ENCODE measurements at places on chromosomes 12 and 14.
A peak's percentile ranks its signal among the peaks of the same experiment; 100 is the strongest.

GRCh38 chr14:81618695-81619094, 85.0 kb upstream of the SEL1L start:
- DNase-seq, result no peak

GRCh38 chr14:57066887-57067513, 201.7 kb downstream of the EXOC5 start:
- peak; percentile 30 for DNase-seq

- DNase-seq, result no peak
These were observed 34.5 kb downstream of the VDR start for GRCh38 chr12:47870175-47870781.

DNA sequence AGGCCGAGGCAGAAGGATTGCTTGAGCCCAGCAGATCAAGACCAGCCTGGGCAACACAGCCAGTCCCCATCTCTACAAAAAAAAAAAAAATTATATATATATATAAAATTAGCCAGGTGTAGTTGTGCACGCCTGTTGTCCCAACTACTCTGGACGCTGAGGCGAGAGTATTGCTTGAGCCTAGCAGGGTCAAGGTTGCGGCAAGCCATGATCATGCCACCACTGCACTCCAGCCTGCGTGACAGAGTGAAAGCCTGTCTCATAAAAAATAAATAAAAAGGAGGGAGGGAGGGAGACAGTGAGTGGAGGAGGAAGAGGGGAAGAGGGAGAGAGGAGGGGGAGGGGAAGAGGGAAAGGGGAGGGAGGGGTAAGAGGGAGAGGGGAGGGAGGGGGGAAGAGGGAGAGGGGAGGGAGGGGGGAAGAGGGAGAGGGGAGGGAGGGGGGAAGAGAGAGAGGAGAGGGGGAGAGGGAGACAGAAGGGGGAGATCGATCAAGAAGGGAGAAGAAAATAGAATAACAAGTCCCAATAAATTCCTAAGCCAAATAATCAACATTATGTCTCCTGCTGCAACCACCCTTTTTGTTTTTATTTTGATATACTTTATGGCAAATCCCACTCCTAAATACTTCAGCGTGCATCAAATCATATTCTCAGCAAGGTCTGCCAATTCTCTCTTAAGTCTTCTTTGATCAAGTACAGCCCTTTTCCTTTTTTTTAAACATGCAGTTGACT, 163.9 kb downstream of the MED13L start:
- DNase-seq, result no peak

- no peak for DNase-seq
These were observed 538.7 kb upstream of the ATXN7L3B start for GRCh38 chr12:73998894-73999293.

DNA sequence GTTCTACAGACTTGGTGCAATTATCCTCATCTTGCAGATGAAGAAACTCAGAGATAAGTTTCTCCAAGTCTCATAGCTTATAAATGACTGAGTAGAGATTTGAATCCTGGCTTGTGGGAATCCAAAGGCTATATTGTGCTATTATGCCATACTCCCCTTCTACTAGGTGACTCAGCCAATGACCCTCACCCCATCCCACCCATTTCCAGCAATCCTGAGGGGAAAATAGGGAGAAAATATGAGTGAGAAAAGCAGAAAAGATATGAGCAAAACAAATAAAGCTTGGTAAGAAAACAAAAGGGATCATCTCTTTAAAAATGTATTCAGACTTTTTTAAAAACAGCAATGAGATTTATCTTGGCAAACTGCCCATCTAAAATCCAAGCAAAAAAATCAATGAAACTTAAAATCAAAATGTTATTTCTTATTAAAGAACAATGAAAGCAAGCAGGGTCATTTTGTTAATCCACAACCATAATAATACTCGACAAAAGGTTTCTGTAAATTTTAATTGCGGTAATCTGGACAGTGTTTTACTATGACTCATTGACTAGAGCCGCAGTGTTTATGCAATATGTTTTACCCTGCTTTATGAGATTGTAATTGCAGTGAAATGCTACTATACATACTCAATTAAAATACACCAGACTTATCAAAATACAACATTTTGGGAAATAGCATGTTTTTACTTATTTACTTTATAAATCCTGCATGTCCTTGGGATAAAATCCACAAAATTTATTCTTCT, 13.1 kb upstream of the LGR5 start:
- no peak for DNase-seq

DNA sequence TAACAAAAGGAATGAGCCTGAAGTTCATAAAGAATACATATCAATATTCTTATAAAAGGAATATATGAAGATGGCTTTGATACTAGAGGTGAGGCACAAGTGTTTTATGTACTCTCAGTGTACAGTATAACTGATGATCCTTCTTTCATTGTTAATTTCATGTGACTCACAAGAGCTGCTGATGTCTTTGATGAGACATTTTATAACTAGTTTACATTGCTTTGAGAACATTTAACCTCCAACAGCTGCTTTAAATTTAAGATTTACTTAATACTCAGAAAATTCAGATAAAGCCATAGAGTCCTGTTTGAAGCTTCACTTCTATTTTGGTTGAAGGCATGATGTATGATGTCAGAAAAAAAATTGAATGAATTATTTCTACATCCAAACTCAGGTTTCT, 59.8 kb downstream of the WASHC4 start:
- no peak for DNase-seq

DNA sequence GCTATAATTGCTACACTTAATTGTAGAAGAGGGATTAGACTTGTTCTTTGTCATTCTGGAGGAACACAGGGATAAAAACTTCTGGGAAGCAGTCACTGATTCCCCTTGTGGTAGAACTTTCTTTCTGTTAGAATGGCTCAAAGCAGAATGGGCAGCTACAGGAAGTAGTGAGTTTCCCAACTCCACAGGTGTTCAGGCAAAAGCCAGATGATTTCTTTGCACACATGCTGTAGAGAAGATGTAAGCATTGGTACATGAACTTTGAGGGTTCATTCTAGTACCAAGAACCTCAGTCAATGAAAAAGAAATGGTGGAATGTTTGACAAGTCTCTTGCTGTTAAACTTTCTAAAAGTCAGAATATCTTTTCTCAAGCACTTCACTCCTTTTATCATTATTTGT, 4.3 kb downstream of the NDUFA9 start:
- no peak for DNase-seq

GRCh38 chr12:67070307-67070600, 198.9 kb upstream of the CAND1 start:
- no peak for DNase-seq

DNA sequence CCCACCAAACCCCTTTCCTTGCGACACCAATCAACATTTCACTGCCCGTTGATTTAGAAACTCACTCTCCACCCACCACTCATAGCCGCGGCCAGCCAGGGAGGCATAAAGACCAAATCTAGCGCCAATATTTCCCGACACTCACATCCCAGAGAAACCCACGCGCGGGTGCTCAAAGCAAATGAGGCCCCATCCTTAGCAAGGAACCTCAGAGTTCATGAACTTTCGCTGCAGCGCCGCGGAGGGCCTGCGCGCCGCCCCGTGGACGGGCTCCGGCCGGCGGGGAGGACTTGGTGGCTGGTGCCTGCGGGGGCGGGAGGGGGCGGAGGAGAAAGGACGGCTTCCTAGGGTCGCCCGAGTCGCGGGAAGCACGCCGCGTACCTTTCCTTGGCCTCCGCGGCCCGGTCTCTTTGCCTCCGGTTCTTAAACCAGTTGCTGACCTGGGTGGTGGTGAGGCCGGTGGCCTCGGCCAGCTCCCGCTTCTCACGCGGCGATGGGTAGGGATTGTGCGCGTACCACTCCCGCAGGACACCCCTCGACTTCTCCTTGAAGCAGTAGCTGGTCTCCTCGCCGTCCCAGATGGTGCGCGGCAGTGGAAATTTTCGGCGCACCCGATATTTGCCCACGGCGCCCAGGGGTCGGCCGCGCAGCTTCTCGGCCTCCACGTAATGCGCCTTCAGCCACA, 886 bp downstream of the SIX1 start:
- no peak for DNase-seq

DNA sequence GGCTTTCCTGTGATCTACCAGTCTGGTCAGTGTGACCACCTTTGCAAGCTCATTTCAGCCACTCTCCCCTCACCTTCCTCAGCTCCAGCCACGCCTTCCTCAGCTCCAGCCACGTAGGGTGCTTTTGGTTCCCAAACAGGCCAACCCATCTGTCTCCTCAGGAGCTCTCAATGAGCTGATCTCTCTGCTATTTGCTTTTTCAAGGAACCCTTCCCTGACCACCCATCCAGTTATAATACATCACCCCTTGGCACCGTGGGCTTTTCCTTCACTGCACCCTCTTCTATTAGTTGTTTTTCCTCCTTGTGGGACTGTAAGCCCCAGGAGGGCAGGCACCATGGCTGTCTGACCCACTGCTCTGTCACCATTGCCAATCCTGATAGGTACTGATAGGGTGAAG, 2.3 kb upstream of the PRKCH start:
- DNase-seq, result no peak

DNA sequence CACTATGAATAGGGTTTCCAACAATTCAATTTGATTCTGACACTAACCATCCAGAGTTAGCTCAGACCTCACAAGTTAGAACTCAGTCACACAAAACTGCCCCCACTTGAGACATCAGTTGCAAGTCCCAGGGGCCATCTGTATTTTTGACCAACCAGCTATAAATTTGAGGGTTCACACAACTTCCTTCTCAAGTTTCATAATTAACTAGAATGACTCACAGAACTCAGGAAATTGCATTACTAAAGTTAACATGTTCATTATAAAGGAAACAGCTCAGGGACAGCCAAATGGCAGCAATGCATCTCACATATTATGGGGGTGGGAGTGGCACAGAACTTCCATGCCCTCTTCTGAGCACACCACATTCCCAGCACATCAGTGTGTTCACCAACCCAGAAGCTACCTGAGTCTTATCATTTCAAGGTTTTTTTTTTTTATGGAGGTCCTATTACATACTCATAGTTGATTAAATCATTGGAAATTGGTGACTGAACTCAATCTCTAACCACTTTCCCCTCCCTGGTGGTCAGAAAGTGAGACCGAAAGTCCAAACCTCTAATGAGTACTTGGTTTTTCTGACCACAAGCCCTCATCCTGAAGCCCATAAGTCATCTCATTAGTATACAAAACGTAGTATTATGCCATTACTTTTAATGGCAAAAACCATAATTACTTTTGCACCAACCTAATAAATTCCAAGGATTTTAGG, 1721.5 kb upstream of the SEL1L start:
- DNase-seq, result no peak

DNA sequence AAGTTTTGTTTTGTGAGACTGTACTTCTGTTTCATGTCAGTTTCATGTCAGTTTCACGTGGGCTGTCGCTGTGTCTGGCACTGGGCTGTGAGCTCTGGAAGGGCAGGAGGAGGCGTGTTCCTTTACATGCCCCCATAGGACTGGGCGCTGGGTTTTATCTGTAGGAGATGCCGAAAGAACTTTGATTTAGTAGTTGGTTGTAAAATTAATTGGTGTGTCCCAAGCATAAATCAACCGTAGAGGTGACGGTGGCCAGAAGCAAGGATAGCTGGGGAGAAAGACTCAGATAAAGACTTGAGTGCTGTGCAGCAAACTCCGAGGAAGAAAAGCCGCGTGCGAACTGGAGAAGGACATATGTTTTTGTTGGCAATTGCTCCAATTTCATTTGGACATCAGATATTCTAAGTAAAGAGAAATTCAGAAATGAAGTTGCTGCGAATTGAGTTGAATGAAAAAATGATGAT, 182.5 kb downstream of the VRK1 start:
- DNase-seq, result no peak

GRCh38 chr12:52423661-52424500, 10.3 kb downstream of the KRT75 start:
- DNase-seq, result no peak

DNA sequence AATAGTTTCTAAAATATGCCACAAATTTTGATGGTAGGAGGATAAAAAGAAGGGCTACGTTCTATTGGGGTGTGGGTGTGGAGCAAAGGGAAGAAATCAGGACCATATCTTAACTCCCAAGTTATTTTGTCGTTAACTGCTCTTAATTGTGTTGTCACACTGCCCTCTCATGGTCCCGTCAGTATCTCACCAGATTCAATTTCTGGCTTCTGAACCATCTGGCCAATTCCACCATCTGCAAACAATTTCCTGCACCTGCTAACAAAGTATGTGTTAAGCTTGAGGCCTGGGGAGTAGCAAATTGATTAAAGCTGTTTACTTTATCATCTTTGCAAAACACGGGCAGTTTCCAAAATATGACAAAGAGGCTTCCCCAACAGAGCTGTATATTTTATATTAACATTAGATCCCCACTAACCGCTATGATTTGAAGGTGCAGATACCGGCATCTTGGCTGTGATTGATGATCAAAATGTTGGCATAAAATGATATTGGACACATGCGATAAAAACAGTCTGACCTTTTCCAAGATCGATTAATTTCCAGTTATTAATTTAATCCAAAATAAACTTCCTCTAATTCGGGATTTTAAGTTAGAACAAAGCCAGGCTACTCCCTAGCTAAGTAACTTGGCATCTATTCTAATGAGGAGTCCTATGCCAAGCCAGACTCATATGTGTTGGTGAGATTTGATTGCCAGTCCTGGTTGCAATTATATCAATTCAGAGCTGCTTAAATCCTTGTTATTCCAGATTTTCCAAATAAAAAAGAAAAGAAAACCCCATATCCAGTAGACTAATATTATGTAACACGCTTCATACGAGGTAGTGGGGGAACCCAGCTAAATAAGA, 6.9 kb upstream of the DNM1L start:
- no peak for DNase-seq

DNA sequence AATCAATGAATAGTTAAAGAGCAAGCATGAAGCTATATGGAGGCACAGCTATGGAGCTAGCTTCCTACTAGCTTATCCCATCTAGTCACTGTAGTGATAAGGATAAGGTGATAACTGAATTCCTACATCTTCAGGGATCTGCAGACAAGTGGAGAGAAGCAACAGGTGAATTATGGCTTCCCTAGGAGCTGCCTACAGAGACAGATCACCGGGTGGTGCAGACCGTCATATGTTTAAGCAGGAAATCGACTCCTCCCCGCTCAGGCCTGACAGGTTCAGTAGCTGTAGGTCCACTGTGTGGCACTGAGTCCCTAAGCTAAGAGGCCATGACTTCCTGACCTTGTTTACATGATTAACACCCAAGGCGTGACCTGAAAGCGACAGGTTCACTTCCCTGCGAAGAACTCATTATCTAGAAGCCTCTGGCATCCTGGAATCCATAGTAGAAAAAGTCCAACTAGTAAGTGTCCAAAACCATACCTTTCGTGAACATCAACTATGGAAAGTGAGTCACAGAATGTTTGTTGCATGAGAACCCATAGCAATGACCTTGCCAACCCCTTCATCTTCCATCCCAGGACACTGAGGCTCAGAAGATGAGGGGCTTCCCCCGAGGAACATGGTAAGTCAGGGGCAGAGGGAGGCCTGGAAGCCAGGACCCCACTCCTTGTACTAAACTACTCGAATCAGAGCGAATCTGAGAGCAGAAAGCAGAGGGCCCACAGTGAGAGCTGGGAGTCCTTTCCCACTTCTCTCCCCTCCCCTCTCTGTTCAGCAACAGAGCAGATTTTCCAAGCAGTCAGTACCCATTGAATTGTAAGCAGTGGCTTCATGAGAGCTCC, 75.4 kb upstream of the CCND2 start:
- DNase-seq, result no peak

DNA sequence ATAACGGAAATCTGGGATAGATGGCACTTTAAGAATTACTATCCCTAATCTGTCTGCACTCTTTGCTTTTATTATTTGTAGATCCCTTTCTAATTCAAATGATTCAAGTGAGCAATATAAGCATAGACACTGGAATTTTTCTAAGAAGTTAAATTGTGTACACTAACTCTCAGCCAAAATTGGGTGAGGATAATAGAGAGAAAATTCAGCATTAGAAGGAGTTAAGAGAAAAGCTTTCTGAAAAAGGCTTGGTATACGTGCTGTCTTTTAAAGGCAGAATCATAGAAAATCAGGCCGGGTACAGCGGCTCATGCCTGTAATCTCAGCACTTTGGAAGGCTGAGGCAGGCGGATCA, 57.1 kb upstream of the CRACR2A start:
- DNase-seq, result no peak
